Hematopoietic multipotent progenitor cell treated with erythropoietin and hydrocortisone succinate and interleukin-3 and kit ligand, for 4 days (in vitro differentiated cells): ENCODE measurements at places on chromosomes 16 and 17.

- no peak for DNase-seq
Measured at GRCh38 chr17:33228548-33228947, 64.5 kb downstream of the ASIC2 start.

DNA sequence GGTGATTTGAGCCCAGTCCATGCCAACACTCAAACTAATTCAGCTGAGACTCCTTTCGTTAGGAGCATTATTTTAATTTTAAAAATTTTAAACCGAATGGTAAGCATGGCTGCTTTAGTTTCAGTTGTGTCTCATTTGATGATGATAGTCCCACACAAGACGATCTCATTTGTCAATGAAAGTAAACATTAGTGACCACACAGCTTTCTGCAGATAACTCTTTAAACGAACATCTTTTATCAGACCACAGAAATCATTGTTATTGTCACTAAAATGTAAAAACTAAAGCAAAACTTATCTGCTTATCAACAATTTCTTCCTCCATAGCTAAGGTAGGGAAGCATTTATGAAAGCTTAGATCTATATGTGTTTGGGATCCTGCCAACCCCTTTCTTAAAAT is 382.2 kb downstream of the ZFHX3 start:
- DNase-seq, result peak; percentile 48

DNA sequence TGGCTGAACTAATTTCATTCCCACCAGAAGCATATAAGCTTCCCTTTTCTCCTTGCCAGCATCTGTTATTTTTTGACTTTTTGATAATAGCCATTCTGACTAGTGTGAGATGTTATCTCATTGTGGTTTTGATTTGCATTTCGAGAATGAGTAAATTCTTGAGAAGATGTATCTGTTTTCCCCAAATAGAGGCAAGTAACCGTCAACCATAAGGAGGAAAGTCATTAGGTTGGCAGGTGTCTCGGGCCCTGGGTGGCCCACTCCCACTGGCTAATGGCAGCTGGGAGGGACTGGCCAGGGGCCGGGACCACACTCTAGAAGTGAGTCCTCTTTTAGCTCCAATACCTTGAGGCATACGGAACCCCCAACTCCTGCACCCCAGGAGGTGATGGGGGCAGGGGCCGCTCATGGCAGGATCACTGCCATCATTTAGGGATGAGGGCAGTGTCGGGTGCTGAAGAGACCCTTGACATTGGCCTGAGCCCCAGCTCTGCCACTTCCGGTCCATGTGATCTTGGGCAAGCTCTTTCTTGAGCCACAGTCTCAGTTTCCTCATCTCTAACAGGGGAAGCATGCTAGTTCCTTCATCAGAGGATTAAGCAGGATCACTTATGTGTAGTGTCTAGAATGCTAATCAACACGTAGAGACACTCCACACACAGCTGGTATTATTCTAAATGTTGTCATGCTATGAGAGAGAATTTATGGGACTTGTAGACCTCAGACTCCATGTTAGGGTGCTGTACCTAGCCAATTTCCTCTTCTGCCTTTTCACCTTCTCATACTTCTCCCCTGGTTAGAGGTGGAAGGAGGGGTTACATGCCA is 44.3 kb downstream of the RGS9 start:
- peak; percentile 62 for DNase-seq

- no peak for DNase-seq
Measured at GRCh38 chr17:46901291-46901690, 21.7 kb upstream of the GOSR2 start.

DNA sequence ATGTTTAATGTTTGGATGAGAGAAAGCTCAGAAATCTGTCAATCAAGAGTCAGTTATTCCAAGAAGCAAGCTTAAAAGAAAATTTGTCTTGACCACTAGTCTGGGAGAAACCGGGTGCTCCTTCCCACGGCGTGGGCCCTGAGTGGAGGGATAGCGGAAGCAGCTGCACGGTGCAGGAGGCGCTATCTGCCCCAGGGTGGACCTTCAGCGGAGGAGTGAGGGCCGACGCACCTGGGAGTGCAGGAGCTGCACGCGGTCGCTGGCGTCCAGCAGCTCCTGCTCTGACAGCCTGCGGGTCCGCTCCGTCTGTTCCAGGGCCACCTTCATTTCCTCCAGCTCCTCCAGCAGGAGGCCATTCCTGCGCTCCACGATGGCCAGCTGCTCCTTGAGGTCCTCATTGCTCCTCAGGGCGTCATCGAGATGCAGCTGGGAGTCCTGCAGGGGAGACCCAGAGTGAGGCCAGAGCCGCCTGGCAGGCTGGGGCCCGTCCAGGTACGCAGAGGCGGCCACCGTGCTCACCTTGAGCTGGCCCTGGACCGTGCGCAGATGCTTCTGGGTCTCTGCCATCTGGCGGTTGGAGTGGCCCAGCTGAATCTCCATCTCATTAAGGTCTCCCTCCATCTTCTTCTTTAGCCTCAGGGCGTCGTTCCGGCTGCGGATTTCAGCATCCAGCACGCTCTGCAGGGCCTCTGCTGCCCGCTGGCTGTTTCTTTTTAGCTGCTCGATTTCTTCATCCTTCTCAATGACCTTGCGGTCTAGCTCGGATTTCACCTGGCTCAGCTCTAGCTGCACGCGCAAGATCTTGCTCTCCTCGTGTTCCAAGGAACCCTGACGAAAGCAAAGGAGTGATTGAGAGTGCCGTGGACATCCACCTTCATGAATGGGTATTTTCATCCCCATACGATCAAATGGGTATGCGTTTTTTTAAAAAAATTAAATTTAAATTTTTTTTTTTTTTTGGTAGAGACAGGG is 63.5 kb downstream of the MYH13 start:
- no peak for DNase-seq

- no peak for DNase-seq
Measured at GRCh38 chr17:73824321-73824720, 180.1 kb upstream of the SDK2 start.

GRCh38 chr16:57815987-57816745 is 13.9 kb upstream of the KIFC3 start:
- DNase-seq, result peak; percentile 86

GRCh38 chr17:62906881-62907280 is 59.2 kb upstream of the TANC2 start:
- DNase-seq, result no peak

GRCh38 chr17:39618956-39619785 is 7.6 kb upstream of the PPP1R1B start:
- DNase-seq, result no peak

DNA sequence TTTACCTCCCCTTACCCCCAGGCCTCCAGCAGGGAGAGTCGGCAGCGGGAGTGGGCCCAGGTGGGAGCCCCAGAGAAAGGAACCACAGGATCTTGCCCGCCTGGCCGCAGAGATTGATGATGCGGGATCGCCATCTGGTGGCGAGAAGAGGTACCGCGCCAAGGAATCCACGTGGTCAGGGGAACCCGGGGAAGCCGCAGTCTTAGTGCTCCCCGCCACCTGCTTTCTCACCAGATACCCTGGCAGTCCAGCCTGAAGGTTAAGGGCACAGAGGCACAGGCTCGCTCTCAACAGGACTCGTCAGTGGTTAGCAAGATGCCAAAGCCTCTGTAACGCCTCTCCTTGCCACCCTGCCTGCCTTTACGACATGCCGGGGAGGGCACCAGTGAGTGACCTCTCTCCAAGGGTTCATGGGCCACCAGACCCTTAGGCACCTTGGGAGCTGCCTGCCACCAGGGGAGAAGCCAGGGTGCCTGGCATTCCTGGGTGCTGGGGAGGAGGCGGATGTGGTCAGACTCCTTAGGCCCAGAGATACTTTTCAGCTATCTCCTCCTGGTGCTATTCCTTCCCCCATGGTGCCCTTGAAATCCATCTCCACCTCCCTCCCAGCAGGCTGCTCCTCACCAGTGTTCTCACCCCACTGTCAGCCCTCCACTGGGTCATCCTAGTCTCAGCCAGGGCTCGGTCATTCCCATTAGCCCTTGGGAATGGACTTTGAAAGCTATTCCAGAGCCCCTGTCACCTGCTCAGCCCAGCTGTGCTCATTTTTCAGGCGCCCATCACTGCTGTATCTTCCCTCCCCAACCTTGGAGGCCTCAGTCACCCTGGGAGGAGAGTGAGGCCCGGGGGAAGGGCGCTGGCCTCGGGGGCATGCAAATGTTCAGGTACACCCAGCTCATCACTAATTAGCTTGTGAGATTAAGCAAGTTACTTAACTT is 5.5 kb upstream of the RHBDF2 start:
- DNase-seq, result peak; percentile 86

DNA sequence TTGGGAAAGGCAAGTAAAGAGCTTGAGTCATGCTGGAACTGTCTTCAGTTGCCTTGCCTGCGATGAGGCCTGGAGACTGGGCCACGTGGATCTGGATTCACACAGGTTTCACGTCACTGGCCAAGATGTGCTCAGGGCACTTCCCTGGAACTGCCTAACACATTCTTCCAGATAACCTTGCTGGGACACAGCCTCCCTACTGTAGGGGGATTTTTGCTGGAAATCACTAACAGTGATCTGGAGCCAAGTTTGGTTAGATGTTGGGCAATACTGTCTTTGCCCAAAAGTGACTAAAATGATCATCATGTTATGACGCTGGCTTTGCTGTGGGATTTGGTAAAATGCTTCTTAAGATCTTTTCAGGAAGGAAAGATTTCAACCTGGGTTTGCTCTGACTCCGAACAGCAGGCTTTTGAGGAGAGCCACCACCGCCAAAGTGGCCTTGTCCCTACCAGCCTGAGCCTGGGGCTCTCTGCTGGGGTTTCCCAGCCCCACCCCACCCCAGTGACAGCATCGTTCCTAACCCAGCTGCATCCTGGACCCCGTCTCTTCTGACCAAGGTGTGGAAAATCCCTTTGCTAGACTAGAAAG is 14.7 kb downstream of the C1QTNF1 start:
- no peak for DNase-seq

GRCh38 chr17:9612006-9612405 is 33.3 kb upstream of the USP43 start:
- DNase-seq, result no peak

GRCh38 chr16:53865494-53865863 is 161.5 kb downstream of the FTO start:
- DNase-seq, result peak; percentile 71

DNA sequence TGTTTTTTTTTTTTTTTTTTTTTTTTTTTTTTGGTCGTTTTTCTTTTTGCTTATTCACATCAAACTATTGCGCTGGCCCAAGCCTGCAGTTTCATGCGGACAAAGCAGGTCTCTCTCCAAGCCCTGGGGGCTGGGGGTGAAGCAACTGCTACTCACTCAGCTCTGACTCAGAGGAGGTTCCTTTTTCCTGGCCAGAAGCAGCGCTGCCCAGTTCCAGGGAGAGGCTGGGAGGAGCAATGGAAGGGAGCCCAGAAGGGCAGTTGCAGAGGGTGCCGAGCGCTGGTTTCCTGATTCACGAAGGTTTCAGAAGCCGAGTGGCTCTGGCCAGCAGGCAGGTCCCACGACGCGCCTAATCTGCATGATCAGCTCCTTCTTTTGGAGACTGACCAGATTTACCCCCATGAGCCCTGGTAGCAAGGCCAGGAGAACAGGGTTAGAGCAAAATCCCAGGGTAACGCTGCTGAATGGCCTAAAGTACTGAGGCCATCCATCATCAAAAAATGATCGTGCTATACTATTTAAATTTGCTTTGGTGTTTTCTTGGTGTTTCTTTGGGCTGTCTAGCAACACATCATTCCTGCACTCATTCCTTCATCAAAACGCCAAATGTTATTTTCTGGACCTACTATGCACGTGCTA is 144.7 kb upstream of the SOX9 start:
- DNase-seq, result no peak

DNA sequence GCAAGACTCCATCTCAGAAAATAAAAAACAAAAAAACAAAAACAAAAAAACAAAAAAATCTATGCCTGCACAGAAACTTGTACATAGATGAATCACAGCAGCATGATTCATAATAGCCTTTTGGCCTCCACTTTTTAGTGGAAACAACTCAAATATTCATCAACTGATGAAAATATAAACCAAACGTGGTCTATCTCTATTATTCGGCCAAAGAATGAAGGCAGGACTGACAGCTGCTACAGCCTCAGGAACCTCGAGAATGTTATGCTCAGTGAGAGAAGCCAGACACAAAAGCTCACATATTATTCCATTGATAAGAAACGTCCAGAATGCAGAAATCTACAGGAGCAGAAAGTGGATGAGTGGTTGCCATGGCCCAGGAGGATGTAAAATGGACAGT is 19.8 kb downstream of the PPL start:
- no peak for DNase-seq

DNA sequence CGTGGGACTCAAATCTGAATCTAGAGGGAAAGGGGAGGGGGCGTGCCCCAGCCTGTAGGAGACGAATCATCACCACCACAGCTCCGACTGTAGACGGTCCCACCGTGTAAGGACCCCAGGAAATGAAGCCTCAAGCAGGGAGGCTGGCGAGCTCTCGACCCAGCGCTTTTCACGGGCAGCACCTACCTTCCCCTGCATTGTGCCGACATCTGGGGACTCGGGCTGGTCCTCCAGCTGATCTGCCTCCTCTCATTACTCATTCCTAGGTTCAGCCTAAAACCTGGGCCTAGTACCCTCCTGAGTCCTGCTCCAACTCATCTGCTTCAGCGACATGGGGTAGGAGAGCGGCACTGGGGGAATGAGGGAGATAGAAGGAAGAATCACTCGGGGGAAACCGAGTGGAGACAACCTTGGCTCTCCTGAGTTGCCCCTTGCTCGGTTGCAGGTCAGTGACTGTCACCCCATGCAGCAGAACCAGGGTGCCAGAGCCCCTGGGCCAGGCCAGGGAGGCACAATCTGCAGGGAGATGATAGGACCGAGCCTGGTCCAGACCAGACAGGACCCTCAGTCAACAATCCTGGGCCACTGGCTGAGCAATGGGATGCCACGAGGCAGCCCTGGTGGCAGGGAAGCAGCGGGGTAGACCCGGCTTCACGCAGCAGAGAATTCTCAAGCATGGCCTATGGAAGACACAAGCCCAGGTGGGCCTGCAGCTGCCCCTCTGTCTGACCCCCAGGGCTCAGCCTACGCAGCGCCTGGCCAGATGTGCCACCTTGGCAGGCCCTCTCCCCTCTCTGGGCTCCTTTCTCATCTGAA is 833 bp upstream of the BCAR1 start:
- no peak for DNase-seq

GRCh38 chr17:6075845-6076244 is 5.7 kb downstream of the WSCD1 start:
- DNase-seq, result no peak

DNA sequence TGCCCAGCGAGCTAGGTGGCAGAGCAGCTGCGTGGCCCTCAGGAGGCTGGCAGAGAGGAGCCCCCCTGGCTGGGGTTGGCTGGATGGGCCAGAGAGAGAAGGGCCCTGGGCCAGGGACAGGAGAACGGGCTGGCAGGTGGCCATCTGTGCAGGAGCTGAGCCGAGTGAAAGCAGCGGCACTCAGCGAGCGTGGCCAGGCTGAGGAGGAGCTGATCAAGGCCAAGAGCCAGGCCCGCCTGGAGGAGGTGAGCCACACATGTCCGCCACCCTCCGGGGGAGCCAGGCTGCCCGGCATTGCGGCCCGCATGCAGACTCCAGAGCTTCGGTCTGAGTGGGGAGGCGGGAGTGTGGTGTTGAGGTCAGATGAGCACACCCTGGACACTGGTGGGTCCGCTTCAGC is 2.1 kb upstream of the RAC3 start:
- no peak for DNase-seq

DNA sequence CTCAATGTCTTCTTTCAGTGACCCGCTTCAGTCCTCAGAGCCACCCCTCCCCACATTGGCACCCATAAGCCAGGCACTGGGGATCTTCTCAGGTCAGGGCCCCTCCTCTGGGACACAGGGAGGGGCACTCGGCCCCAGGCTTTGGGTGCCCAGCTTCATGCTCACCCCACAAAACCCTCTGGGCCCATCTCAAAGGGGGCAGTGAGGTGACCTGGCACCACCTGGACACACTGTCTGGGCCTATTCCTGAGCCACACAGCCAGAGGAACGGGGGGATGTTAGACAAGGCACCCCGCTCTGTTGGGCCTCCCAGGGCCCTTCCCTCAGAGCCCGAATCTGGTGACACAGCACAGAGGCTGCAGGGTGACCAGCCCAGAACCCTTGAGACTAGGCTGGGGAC is 36.1 kb downstream of the TNFRSF13B start:
- DNase-seq, result no peak
